ENCODE measurements at places on chromosomes 1 and 21.

- DNase-seq, result no peak
Observed at GRCh38 chr1:40977716-40978115, 1.8 kb upstream of the CTPS1 start.

DNA sequence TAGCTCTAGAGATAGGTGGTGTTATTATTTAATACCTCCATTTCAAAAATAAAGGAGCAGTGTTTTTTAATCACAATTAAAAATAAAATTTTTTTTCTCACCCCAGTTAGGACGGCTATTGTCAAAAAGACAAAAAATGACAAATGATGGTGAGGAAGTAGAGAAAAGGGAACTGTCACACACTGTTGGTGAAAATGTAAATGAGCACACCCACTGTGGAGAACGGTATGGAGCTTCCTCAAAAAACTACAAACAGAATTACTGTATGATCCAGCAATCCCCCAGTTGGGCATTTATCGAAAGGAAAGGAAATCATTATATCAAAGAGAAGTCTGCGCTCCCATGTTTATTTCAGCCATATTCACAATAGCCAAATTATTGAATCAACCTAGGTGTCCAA lies 148.7 kb upstream of the NR5A2 start:
- no peak for DNase-seq

- no peak for DNase-seq
Observed at GRCh38 chr1:116772648-116773045, 18.4 kb downstream of the CD2 start.

- DNase-seq, result no peak
Observed at GRCh38 chr1:95040032-95040525, 32.7 kb downstream of the ALG14 start.

GRCh38 chr1:195141294-195141693 lies 1466.9 kb downstream of the KCNT2 start:
- no peak for DNase-seq

GRCh38 chr1:212684076-212684475 lies 15.6 kb downstream of the BATF3 start:
- DNase-seq, result no peak

DNA sequence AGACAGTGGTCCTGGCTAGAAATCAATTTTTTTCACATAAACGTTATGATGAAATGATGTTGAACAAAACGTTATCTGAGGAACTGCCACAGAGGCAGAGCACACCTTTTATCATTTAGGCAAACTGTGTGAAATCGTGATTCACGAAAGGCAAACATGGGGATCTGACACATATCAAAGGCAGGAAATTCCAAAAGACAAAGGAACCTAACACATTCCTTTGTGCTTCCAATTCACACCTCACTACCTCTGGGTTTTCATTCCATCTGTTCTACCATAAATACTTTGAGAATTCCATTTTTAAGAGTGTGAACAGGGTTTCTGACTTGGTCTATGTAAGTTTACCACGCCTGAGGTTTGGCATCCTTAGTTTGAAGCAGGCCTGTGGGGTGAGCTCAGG lies 119.5 kb upstream of the KRTAP19-8 start:
- DNase-seq, result no peak

DNA sequence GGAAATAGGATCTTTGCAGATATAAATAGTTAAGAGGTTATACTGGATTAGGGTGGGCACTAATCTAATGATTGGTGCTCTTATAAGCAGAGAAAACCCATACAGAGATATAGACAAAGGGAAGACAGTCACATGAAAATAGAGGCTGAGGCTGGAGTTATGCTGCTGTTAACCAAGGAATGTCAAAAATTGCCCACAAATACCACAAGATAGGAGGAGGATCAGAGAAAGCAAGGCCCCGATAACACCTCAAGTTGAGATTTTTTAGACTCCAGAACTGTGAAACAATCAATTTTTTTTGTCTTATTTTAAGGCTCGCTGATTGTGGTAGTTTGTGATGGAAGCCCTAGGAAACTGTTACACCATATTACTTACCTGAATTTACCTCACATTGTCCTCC lies 513.2 kb downstream of the COL11A1 start:
- no peak for DNase-seq

DNA sequence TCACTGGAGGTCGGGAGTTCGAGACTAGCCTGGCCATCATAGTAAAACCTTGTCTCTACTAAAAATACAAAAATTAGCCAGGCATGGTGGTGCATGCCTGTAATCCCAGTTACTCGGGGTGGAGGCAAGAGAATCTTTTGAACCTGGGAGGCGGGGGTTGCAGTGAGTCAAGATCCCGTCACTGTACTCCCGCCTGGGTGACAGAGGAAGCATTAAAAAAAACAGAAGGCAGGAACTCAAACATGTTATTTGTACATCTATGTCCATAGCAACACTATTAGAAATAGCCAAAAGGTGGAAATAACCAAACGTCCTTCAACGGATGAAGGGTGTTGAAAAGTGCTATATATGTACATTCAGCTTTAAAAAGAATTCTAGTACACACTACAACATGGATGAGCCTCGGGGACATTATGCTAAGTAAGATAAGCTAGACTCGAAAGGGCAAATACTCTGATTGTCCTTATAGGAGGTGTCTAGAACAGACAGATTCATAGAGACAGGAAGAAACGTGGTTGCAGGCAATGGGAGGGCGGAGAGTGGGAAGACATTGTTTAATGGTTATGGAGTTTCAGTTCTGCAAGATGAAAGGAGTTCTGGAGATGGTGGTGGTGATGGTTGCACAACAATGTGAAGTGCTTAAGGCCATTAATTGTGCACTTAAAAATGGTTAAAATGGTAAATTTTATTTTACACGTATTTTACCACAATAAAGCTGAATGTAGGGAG lies 19.2 kb downstream of the NLRP3 start:
- DNase-seq, result no peak

DNA sequence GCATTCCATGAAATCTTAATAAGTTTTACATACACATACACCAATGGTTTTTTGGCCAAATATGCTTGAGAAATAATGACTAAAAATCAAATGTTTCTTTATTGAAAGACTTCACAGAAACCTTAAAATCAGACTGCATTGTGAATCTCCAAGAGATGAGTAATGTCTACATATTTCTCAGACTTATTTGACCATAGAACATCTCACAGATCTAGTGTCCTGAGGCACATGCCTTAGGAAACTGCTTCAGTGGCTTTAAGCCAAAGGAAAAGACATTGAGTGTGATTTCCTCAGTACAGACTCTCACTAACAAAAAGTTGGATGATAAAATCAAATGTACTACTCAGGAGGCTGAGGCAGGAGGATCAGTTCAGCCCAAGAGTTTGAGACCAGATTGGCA lies 6.2 kb upstream of the C1orf105 start:
- no peak for DNase-seq

DNA sequence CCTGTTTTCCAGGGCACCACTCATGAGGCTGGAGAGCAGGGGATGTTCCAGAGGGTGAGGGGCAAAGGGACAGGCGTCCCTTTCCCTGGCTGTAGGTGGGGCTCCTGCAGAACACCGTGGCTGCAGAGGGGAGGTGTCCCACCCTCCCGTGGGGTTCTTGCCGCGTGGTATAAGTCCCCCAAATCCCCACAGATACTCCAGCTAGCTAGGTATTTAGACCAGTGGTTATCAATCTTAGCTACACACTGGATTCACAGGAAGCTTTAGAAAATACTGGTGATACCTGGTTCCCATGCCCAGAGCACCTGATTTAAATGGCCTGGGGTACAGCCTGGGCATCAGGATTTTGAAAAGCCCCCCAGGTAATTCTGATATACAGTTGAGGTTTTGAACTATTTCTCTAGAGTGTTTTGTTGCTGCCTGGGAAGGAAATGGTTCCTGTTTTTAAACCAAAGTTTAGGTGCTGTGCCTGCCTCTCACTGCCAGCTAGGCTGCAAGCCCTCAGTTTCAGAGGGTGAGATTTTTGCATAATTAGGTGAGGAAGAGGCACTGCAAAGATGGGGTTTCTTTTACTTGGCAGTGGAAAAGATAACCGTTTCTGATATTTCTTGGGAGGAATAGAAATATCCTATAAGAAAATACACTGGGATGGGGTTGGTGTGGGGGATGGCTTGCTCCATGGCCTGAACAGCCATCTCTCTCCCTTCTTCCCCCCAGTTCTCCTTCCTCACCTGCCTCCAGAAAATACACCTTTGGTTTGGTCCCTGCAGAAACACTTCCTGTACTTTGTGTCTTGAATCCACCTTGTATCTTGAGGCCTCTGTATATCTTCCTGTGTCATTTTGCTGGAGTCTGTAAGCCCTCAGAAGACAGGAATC lies 51.7 kb downstream of the RASSF5 start:
- no peak for DNase-seq

DNA sequence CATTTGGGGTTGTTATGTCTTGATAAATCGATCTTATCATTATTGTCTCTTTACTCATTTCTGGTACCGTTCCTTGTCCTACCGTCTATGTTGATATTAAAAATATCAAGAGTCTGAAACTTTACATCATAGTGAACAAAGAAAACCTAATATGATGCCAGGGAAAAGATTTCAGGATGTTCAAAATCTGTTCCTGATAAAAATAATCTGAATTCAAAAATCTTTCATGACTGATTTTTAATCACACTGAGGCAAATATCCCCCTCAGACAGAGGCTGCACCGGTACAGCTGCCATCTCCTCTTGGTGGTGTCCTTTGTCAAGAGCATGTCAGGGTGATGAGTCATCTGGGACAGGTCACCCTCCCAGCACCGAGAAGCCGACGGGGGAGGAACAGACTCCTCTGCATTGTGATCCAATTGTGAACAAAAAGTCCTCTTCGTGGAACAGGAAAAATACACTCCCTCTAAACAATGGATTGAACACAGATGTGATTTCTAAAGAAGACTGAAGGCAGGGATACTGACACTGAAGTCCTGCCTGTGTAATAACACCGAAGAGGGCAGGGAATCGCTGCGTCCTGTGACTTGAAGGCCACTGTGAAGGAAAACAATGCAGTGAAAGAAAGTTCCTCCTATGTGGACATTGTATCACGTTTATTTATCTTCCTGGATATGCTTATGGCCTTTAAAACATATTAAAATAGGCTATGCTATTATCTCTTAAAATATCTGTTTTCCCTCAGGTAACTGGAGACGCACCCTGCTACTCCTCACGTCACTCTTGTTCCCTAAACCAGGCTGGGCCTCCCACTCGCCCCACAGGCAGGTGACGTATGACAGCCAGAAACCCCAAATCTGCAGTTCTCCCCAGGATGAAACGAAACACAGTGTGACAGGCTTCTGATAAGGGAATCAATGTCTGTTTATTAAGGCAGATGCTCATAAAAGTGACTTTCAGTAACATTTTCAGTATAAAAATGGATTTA lies 4.3 kb upstream of the SPATC1L start:
- DNase-seq, result no peak

DNA sequence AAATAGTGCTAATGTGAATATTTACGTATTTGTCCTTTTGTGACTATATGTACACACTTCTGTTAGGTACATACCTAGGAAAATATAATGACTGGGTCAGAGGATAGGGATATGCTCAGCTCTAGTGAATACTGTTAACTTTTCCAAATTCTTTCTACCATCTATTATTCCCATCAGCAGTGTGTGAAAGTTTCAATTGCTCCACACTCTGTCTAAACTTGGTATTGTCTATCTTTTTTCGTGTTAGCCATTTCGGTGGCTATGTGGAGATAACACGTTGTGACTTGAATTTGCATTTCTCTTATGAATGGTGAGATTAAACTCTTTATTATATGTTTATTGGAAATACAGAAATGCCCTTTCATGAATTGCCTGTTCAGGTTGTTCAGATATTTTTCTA lies 22.7 kb upstream of the LELP1 start:
- DNase-seq, result no peak

GRCh38 chr1:219566951-219567947 lies 45.7 kb downstream of the ZC3H11B start:
- no peak for DNase-seq

GRCh38 chr21:32144851-32145250 lies 134.0 kb downstream of the MIS18A start:
- DNase-seq, result no peak

DNA sequence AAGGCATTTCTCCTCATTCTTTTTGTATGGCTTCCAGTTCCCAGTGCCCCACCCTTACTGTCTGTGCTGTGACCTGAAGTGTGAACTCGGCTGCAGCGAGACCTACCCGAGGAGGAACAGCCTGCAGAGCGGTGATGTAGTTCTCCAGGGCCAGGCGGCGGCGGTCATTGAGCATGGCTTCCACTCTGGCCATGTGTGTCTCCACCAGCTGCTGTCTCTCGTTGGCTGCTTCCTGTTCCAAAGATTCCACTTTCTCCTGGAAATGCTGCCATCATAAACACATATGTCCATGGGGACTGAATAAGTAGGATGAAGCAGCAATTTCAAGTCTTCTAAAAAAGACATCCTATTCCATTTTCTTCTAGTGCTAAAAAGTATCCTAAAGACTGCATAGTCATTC lies 195.6 kb downstream of the APP start:
- DNase-seq, result no peak

DNA sequence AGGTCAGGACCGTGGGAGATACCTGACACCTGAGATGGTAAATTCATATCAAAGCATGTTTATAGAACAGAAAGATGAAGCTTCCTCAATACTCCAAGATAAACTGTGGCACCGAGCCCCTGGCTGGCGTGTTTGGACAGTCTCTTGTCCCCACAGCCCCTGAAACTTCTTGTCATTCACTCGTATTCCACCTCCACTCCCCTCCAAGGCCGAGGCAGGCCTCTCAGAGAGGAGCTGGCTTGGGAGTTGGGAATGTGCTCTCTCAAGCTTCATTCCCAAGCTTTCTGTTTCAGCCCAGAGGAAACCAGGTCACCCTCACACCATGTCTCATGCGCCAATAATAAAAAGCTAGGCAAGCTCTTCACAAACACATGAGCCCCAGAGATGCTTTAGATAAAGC lies 86.1 kb downstream of the NPHP4 start:
- DNase-seq, result no peak

DNA sequence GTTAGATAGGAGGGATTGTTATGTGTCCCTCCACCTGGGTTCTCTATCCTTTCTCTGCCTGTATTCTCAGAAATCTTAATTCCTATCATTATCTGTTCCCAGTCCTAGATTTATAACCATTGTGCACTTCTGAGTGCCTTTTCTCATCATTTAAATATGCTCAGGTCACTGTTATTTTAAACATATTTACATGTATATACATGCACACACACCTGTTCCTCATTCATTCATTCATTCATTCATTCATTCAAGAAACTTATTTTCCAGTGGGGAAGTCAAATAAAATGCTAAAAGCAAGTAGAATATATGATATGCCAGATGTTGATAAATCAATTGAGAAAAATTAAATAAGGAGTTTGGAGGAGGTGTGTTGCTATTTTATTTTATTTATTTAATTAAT lies 110.3 kb downstream of the NEK7 start:
- no peak for DNase-seq

- DNase-seq, result no peak
Observed at GRCh38 chr21:44783020-44783696, 18.5 kb downstream of the UBE2G2 start.

Measured in esophagus squamous epithelium (tissue), 5 donors.